ENCODE measurements at places on chromosomes 1 and 21.
A peak's percentile ranks its signal among the peaks of the same experiment; 100 is the strongest.

DNA sequence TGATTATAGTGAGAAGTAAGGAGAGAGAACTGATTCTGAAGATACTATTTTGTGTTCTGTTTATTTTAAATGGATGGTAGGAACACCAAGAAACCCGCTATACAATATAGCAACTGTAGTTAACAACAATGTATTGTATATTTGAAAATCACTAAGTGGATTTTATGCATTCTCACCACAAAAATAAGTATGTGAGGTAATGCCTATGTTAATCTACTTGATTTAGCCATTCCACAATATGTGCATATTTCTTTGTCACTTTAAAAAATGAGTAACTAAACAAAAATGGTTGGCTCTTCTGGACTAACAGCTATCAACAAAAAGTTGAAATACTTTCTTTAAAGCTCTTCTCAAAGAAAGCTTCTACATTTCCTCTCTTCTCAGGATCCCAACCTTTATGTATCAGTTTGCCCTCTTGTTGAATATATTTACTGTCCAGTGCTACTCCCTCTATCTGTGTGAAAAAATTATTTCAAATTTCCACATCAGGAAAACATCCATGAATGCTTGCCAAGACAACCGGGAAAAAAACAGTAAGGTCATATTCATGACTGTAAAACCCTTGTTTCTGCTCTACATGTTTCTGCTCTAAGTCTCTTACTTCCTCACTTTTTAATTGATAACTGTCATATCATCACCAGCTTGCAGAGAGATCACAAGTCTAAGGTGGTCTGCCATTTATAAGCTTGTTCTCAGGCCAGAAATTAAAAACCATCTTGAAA is 27.0 kb downstream of the CLCA4 start:
- no peak for DNase-seq

DNA sequence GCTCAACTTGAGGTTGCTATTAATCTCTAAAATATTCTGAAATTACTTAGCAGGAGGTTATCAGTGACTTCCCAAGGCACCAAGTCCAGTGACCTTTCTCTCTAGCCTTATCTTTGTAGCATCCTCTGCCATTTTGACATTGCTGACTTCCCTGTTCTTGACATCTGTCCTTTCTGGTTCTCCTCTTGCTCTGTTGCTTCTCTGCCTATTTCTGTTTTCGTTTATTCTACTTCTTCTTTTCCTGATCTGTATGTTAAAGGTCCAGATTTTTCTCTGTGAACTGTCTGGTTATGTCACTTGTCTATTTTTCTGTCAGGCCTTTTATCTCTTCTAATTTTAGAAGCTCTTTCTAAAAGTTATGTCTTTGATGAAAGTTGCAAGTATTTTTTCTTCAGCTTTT is 178.8 kb downstream of the VPS13D start:
- no peak for DNase-seq

GRCh38 chr1:156496211-156496761 is 4.3 kb downstream of the MEF2D start:
- DNase-seq: no peak

DNA sequence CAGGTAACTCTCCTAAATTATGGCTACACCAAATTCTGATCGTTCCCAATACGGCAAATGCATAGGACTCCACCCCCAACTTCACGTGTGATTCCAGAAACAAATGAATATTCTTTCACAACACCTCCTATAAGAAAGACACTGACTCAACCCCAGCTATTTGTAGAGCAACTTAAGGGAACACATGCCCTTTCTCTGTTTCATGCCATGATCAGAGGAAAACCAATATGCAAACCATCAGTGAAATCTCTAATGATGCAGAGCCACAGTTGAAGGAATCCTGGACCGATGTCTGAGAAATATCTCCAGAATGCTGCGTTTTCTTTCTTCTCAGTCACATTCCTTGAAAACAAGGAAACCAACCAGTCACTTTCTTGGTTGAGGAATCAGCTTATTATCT is 164.2 kb upstream of the PTBP2 start:
- DNase-seq: no peak

DNA sequence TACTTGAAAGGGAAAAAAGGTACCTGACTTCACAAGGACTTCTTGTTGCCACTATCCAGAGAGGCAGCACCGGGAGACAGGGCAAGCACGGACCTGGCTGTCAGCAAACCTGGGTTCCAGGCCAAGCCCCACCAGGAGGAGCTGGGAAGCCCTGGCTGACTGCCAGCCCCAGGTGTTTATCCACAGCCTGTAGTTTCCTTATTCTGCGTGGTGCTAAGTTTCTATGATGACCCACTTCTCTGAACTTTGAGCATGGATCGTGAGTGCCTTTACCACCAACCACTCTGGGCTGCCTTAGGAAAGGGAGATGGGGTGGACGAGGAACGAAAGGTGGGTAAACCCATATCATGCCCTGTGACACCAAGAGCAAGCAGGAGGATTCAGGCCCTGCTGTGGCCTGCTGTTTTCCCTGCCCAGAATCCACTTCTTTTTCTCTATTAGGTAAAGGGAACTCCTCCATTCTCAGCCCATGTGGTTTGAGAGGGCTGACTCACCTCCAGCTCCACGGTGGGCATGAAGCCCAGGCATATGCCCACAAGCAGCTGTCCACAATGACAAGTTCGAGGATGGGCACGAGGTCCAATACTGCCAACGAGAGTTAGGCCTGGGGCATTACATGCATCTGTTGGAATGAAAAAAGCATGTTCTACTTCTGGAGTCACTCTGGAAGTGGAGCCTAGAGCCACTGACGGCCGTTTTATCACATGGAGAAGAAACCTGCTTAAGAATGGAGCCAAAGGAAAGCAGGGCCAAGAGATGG is 20.3 kb downstream of the TSPAN2 start:
- no peak for DNase-seq

GRCh38 chr21:32705139-32705538 is 22.7 kb downstream of the SYNJ1 start:
- DNase-seq: no peak

DNA sequence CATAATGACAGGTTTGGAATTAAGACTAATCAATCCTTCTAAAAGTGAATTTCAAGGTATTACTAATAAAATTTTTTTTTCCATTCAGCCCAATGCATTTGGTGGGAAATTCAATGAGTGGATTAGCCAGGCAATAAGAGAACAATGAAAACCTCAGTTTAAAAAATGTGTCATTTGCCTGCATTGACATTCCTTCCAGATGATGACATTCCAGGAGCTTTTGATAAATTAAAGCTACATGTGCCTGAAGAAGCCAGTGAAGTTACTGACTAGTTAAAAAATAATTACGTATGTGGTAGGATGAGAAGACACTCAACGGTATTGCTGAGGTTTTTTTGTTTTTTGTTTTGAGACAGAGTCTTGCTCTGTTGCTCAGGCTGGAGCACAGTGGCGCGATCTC is 37.9 kb upstream of the RC3H1 start:
- no peak for DNase-seq

DNA sequence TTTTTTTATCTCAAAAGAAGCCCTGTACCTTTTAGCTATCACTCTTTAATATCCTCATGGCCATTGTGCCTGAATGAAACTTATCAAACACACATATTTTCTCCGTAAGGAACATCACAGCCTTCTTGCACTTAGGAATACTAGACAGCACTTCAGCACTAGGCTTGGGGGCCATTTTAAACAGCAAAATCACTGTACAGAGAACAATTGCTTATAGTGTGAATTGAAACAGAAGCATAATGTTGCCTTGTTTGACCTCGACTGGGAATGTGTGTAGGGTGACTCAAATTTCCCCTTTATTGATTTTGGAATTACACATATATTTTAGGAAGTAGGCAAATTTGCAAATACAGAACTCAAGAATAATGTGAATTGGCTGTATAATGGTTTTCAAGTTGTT is 36.4 kb downstream of the KYAT3 start:
- DNase-seq: no peak

DNA sequence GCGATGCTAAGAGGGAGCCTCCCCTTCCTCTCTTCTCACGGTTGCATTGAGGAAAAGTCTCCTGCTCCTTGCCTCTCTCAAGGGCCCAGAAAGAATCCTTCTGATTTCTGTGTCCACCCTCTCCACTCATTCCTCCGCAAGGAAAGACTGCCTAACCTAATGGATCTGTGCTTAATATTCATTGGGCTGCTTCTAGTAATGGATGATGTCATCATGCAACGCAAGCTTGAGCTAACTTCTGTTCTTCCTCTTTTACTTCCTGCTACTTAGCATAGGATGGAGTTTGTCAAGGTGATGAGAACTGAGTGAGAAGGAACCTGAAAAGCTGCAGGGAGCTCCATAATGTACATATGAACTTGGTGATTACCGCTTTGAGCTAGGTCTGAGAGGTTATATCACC is 35.2 kb upstream of the HMGB4 start:
- DNase-seq: no peak

DNA sequence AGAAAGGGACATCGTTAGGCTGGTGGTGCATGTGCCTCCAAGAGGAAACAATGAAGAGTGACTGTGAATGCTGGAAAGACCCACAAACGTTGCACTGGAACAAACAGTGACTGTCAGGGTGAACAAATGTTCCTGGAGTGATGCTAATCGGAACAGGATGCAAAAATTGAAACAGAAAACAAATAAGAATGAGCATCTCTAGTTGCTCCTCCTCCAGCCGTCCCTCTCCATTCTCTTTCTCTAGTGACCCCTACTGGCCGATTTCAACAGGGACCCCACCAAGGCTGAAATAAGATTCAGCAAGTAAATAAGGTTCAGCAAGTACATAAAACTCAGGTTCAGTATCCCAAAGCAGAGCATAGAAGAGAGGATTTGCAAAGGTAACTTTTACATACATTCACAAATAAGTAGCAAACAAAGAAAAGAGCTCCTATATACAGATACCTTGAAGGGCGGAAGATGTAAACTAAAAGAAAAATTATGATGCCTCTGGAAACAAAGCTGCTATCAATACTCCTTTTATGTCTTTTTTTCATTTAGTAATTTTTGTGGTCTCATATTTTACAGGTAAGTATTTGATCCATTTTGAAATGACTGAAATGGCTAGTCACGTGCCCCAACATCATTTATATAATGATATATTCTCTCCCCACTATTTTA is 836.1 kb upstream of the ADAMTS5 start:
- peak; percentile 40 for DNase-seq

Measured in brain microvascular endothelial cell (primary cell).